ENCODE measurements at places on chromosomes 6 and 20.

DNA sequence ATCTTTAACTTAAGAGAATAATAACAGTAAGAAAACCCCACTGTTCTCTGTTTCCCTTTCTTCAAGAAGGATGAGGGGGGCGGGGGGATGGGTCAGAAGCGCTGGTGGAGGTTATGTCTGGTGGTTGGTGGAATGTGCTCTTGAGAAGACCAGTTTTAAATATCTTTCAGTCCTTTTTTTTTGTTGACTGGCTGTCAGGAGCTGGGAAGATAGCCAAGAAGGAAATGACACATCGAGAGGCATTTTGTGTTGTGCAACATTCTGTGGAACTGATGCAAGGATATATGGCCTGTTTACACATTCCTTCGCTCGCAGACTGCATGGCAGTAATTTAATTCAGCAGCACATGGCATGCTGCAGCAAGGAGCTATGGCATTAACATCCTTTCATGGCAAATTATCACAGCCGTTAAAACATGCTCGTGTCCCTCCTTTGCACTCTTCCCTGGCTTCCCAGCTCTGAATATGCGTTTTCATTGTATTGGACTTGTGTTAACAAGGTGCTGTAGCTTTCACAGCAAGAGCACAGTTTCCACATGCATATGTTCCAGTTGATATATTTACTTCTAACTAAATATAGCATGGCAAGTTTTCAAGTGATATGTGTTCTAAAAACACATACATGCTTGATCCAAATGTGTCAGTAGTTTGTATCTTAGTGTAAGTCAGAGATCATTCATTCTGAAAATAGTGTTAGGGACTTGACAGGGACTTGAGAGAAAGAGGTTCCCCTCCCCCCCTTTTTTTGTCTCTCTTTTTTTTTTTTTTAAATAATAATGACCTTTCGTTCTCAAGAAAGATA is 68.2 kb upstream of the SUPT3H start:
- peak; percentile 98 for DNase-seq

- peak; percentile 84 for DNase-seq
Observed at GRCh38 chr6:141562851-141563763, 569.6 kb upstream of the GJE1 start.

DNA sequence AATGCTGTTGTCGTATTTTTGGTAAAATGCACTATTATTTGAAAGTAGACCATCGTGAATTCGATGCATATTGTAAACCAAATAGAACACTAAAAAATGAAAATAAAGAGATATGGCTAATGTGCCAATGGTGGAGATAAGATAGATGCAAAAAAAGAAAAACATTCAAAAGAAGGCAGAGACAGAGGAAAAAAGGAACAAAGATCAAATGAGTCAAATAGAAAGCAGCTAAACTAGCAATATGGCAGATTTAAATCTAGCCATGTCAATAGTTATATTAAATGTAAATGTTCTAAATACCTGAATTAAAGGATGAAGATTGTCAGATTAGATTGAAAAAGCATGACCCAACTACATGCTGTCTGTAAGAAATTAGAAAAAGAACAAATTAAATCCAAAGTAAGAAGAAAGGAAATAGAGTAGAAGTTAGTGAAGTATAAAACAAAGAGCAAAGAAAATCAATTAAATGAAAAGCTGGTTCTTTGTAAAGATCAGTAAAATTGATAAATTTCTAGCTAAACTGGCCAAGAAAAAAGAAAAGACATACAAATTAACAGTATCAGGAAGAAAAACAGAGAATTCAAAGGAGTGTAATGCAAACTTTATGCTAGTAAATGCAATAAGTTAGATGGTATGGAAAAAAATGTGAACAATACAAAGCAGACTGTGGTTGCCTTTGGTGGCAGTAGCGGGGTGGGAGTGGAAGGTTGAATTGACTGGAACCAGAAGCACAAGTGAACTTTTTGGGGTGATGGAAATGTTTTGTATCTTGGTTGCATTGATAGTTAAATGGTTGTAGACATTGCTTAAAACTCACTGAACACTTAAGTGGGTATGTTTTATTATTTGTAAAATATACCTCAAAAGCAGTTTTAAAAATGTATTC is 44.8 kb downstream of the PTPN1 start:
- DNase-seq = no peak

GRCh38 chr20:61531553-61532345 is 279.7 kb downstream of the CDH4 start:
- peak; percentile 27 for DNase-seq

DNA sequence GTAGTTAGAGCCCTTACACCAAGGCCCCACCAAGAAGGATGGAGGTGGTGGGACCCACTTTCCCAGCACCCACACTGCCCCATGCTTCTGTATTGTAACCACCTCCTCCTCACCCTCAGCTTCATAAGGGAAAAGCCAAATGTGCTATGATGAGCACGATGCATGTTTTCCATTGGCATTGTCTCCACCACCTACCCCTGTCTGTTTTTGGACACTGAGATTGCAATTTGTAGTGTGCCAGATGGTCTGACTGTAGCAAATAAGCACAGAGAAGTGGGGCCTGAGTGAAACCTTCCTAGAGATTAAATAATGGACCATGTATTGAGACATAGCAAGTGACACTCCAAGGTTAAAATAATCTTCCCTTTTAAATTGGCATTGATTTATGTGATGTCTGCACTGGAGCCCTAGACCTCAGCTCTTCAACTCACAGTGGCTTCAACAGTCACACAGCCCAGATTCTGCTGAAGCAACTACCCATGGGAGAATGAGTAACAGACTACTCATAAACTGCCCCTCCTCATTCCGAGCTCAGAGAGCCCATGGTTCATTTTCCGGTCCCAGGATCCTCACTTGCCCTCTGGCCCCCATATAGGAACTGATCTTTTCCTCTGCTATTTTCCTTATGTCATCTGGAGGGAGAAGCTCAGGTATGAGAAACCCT is 177.9 kb downstream of the COL9A1 start:
- peak; percentile 50 for DNase-seq

GRCh38 chr6:39543095-39543494 is 182.1 kb downstream of the KIF6 start:
- DNase-seq = no peak

GRCh38 chr6:31871046-31871659 is 7.6 kb downstream of the SLC44A4 start:
- peak; percentile 23 for DNase-seq

DNA sequence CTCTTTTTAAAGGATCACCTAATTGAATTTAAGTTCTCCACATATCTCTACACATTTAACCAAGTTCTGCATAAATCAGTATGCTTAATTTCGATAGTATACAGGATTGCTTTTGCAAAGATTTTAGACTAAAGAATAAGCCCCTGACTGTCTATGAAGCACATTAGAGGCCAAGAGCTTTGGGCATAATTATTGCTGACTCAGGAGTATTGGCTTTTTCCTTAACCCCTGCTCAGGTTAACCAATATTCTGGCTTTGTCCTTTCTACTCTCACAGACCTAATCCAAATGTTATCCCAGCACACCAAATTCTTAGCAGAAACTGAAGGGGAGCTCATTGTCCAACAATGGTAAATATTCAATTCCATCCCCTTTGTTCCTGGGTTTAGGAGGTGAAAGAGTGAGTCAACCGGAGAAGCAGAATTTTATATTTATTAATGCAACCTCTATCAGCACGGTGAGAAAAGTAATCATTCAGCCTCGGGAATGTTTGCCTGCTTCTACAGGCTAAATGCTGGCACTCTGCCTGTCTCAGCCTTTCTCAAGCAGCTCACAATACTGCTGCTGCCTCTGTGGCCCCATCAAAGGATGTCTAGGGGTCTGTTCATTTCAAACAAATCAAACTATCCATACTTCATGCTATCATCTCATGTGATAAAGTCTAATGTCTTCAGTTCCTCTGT is 125.0 kb downstream of the SIM1 start:
- DNase-seq = no peak

GRCh38 chr6:117538615-117539014 is 56.1 kb downstream of the DCBLD1 start:
- DNase-seq = no peak

GRCh38 chr6:104407957-104408356 is 451.8 kb downstream of the HACE1 start:
- DNase-seq = no peak

DNA sequence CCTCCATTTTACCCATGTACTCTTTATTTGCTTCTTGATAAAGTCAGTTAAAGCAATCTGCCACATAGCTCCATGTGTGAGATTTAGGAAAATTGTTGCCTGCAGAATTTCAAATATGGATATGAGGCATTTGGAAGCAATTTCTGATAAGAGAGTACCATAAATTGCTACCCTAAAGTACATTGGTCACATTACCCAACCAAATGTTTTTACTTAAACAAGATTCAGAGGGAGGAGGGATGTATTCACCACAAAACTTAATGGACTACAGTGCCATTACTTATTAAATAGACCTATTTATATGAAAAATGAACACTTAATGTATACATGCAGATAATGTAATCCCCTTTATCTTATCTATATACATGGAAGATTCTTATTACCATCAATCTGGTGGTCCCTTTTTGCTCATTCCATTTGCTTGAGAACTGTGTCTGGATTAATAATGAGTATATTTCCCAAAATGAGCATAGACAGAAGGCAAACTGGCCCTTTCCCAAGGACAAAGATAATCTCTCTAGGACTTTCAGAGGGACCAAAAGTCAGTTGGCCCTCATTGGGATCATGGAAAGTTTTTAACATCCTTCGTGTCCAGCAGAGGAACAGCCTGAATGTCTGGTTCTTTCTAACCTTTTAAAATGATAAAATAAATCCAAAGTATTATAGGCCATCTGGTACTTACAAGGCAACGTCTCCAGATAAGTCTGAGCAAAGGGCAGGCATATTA is 526.4 kb downstream of the CBLN4 start:
- no peak for DNase-seq

- no peak for DNase-seq
Observed at GRCh38 chr20:45500022-45500421, 15.4 kb downstream of the SPINT3 start.

- DNase-seq = no peak
Observed at GRCh38 chr6:113888493-113888892, 31.3 kb downstream of the MARCKS start.

DNA sequence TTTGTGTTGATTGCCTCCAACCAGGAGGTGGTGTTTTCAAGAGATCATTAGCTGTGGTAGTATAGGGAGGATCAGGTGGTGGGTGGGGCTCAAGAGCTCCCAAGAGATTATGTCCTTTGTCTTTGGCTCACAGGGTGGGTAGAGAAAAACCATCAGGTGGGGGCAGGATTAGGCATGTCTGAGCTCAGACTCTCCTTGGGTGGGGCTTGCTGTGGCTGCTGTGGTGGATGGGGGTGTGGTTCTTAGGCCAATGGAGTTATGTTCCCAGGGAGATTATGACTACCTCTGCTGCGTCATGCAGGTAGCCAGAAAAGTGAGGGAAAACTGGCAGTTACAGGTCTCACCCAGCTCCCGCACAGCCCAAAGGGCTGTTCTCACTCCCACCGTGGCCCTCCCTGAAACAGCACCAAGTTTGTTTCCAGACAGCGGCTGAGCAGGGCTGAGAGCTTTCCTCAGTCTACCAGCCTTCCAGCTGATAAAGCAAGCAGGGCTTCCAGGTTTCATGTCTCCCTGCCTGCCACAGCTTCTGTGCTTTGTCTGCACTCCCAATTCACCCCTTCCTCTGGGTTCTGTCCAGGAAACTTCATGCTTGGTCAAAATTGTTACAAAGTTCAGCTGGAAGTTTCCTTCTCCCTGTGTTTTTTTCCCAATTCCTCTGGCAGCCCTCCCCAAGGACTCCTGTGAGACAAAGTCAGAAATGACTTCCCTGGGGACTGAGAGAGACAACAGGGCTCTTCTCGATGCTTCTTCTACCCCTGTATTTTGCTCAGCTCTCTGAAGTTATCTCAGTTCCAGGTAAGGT is 481.1 kb upstream of the MAN1A1 start:
- DNase-seq = no peak

DNA sequence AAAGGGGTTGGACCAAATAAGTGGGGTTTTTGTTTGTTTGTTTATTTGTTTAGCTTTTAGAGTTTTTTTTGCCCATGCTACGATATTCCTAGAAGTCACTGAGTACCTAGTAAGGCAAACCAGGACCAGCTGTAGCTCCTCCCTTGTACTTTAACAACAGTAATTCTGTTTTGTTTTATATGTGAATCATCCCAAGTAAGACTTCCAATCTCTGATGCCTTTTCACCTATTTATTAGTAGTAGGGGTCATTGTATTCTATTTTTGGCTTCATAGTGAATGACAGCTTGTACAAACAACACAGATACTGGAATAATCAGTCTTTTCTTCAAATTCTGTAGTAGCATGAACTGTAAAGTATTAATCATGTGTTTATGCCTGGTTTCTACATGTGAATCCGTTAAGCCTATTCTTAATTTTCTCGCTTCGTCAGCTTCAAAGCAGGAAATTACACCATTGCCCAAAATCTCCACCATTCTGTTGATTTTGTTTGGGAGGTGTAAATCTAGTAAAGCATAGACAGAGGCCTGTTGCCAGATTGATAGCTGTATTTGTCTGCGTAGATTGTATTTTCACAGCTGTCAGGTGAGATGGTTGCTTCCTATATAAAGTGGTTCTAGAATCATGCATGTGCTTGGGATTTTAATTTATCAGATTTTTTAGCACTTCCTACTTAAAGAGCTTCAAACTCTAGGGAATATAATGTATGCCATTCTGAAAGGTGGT is 151.5 kb upstream of the FLRT3 start:
- DNase-seq = no peak

DNA sequence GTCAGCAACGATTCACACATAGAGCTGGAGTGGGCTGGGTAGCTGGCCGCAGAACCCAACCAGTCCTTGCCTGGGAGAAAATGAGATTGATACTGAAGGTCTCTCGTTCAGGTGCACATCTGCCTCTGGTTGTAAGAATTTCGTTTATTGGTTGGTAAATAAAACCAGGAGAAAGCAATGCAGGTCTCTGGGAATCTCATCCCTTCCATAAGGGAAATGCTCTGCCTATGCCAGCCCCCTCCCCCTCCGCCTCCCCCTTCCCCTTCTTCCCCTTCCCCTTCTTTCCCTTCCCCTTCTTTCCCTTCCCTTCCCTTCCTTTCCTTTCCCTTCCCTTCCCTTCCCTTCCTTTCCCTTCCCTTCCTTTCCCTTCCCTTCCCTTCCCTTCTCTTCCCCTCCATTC is 107.3 kb downstream of the DTD1 start:
- no peak for DNase-seq

- peak; percentile 97 for DNase-seq
Observed at GRCh38 chr20:38152175-38152620, 12.9 kb downstream of the TGM2 start.

- DNase-seq = peak; percentile 88
Observed at GRCh38 chr6:154615483-154616025, 105.1 kb upstream of the CNKSR3 start.

DNA sequence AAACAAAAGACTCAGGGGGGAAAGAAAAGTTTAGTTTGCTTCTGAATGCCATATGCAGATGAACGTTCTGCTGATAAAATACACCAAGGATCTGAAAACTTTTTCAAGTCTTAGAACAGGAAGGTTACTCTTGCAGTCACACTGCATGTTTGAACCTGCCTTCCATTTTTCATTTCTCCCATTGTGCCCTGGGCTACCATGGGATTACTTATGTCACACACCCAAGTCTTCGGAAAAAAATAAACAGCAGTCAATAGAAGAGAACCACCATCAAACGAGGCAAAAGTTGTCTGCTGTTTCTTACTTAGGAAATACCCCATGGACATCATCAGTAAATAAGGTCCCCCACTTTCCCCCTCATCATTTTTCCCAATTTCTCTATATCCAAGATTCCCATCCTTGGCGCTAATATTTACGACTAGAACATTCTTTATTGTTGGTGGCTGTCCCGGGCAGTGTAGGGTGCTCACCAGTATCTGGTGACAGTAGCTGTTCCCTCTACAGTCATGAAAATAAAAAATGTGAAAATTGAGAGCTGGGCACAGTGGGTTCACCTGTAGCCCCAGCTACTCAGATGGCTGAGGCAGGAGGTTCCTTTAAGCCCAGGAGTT is 202.5 kb downstream of the BCAS1 start:
- DNase-seq = no peak
